ENCODE measurements at places on chromosomes 11 and 22.

- DNase-seq = no peak
Observed at GRCh38 chr11:85281550-85281949, 345.6 kb downstream of the DLG2 start.

DNA sequence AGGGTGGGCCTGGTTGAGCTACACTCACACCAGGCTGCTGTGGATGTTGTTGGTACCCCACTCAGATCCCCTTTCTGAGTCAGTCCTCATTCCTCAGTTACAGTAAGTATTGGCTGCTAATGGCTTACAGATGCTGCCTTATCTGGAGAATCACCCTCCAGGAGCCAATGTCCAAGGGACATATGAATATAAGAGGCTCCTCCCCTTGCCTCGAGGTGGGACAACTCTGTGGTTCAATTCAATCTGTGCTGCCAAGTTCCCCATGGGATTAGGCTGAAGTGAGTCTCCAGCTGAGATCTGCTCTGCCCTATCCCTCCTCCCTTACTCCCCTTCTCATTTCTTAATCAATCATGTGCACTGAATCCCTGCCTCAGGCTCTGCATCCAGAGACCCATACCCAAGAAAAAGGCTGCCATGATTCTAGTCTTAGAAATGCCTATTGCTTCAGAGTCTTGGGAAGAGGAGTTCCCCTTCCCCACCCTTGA is 168.8 kb upstream of the SYT13 start:
- no peak for DNase-seq

GRCh38 chr11:11308249-11308648 is 44.8 kb downstream of the CSNK2A3 start:
- no peak for DNase-seq

- DNase-seq = no peak
Observed at GRCh38 chr11:132692891-132693290, 839.4 kb downstream of the OPCML start.

GRCh38 chr11:86214710-86215109 is 29.8 kb upstream of the EED start:
- DNase-seq = no peak

- DNase-seq = no peak
Observed at GRCh38 chr22:32407936-32408335, 4.1 kb downstream of the RTCB start.
